ENCODE measurements at places on chromosomes 2 and 18.
A peak's percentile ranks its signal among the peaks of the same experiment; 100 is the strongest.

GRCh38 chr18:68922392-68922791 is 124.5 kb downstream of the CCDC102B start:
- no peak for DNase-seq

- DNase-seq = no peak
Observed at GRCh38 chr18:45370255-45371010, 244.8 kb upstream of the SLC14A2 start.

DNA sequence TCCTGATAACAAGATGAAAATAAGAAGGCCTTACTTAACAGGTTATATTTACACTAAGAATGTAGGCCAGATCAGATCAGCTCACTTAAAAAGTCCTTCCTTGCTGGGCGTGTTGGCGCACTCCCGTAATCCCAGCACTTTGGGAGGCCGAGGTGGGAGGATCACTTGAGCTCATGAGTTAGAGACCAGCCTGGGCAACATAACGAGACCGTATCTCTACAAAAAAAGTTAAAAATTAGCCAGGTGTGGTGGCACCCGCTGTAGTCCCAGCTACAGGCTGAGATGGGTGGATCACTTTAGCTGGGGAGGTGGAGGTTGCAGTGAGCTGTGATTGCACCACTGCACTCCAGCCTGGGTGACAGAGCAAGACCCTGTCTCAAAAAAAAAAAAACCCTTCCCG is 53.2 kb upstream of the SOS1 start:
- no peak for DNase-seq

DNA sequence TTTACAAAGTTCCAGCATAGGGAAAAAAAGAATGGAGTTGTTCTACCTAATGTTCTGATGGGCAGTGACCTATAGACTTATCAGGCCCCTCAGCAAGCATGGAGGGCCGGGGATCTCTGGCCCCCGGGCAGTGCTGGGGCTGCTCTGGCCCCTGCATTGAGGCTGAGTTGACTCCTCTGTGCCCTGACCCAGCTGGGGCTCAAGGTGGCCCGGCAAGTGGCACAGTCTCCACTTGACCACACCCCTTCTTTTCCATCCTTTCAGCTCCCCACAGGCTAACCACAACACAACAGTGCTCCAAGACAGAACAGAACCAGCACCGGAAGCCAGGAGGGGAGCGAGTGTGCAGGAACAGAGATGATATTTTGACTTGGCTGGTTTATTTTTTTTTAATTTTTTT is 19.9 kb downstream of the TOGARAM2 start:
- DNase-seq = no peak

- DNase-seq = no peak
Observed at GRCh38 chr2:96501471-96501874, 3.7 kb downstream of the NEURL3 start.

- peak; percentile 53 for DNase-seq
Observed at GRCh38 chr2:12718015-12718671, 1.4 kb downstream of the TRIB2 start.

DNA sequence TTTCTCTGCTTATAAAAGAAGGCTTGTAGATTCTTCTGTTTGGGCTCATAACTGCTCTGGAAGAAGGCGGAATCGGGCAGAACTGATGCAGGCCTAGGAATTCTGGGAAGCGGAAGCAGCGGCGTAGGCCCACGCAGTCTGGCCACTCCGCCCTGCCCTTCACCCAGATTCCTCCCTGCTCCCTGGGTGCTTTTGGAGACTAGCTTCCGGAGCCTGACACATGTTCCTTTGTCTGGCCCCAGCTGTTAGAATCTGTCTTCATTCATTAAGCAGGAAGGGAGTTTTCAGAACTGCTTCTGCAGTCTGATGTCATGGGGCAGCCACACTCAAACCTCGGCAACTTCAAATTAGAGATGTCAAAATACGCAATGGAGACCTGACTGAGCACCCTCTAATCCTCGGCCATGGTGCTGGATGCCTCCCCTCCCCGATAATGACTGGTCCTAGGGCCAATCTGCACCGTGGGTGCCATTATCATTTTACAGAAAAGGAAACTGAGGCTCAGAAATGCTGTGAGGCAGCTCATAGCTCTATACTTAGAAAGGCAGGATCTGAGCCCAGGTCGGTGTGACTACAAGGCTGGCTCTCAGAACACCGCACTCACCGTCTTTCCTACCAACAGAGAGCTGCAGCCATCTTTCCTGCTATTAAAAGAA is 275.7 kb downstream of the MYCN start:
- no peak for DNase-seq

GRCh38 chr2:210562091-210562490 is 5.7 kb downstream of the CPS1 start:
- DNase-seq = no peak

GRCh38 chr2:137231628-137232027 is 466.3 kb downstream of the THSD7B start:
- no peak for DNase-seq

DNA sequence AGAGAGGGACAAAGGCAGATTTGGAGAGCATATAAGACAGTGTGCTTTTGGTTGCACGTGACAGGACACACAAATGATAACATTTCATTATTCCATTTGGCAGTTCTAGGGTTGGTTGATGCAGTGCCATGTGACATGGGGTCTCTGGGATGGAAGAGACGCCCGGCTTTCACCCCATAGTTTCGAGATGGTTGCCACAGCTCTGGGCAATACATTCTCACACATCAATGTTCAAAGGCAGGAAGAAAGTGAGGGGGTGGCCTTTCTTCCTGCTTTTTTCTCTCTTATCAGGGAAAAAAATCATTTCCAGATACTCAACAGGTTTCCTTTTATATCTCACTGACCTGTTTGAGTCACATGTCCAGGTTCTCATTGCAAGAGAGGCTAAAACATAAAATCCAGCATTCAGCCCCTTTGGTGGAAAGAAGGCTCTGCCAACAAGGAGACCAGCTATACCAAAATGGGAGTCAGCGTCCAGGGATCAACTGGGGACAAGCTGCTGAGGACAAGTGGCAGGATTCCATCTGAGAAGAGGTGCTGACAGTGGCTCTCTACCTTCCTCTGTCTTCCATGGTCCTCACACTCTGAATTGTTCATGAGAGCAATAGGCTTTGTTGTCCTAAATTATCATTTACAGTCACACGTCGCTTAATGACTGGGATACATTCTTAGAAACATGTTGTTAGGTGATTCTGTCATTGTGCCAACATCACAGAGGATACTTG is 29.1 kb upstream of the ANKRD44 start:
- no peak for DNase-seq

DNA sequence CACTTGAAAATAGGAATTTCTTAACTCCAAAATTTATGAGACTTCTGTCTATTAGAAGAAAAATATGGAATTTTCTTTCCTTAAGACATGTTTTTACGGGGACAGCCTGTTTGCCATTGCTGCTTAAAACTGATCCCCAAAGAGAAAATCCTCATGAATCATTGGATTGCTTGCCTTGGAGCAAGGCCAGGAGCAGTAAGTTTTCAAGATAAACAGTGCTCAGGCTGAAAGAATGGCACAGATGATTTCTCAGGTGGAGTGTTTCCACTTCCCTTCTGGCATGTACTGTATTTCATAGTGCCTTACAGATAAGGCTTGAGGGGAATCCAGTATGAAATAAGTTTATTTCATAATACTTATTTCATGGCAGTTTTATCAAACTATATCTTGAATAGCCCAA is 74.3 kb upstream of the MMADHC start:
- DNase-seq = peak; percentile 64

GRCh38 chr2:235854276-235854675 is 313.9 kb downstream of the GBX2 start:
- peak; percentile 25 for DNase-seq

DNA sequence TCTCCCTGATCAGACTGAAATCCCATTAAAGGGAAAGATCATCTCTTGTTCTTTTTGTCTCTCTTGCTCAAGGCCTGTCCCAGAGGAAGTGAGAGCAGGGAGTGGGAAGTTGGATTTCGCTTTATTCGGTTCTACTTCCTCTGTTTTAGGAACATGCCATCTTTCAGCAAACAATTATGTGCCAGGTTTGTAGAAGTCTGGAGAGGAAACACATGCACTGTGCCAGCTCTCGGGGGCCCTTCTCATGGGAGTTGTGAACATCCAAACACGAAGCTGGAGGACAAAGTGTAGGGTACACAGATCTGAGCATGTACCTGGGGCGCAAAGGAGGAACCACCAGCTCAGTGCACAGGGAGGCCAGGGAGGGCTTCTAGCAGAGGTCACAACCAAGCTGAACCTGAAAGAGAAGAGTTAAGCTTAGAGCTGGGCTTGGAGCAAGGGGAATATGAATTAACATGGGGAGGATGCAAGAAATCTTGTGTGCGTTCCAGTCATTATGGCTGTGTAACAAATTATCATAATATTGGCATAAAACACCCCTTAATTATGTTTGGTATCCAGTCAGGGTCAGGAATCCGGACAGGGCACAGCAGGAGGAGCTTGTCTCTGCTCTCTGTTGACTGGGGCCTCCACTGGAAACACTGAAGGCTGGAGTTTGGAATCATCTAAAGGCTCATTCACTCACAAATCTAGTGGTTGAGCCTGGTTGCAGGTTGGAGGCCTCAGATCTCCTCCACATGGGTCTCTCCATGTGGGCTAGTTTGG is 128.6 kb downstream of the ZFP36L2 start:
- no peak for DNase-seq

GRCh38 chr2:240203031-240203787 is 62.8 kb upstream of the OTOS start:
- no peak for DNase-seq

DNA sequence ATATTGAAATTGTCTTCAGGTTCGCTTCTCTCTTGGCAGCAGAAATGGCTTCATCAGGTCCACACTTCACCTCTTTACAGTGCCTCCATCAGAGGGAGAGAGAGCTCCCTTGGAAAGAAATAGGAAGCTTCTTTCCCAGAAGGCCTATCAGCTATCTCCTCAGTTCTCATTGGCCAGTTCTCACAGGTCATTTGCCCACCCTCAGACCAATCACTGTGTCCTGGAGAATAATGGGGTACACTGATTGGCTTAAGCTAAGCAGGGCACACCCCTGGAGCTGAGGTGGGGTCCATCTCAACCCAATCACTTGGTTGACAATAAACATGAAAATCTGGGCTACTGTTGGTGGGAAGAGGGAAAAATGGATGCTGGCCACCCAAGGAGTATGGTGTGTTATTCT is 5.2 kb downstream of the GNLY start:
- DNase-seq = no peak

DNA sequence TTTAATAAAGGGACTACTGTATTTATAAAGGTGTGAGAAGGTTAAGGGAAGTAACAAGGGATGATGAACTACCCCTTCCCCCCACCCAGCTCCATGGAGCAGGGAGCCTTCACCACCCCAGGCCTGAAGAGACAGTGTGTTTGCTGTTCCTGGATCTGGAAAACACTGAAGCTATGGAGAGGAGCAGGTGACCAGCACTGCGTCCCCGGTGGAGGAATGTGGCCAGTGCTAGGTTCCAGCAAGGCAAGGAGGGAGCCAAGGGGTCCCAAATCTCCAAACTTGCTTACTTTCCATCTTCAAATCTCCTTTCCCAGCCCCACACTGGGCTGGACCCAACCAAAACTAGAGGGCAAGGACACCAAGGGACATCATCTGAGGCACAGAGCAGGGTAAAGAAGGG is 128.7 kb upstream of the CD302 start:
- no peak for DNase-seq

DNA sequence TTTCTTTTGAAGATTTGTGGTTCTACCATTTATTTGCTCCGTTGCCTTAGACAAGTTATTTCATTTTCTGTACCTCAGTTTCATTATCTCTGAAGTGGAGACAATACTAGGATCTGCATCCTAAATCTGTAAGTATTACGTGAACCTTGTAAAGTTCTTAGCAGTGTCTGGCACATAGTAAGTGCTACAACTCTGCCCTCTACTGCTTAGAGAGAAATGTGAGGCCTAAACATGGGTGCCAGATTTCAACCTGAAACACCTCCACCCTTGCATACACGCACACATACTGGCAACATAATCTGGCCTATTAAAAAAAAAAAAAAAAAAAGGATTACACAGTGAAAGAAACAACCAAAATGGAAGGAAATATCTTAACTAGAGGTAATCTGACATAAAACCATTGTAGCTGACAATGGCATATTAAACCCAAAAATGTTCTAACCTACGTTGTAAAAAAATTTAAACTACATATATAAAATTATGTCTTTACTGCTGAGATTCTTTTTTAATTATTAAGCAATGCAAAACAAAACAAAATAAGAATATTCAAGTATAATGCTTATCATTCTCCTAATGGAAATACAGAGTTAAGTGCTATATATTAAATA is 132.6 kb downstream of the MAP2 start:
- peak; percentile 52 for DNase-seq

- peak; percentile 57 for DNase-seq
Observed at GRCh38 chr18:26546170-26546874, 2.0 kb downstream of the KCTD1 start.

DNA sequence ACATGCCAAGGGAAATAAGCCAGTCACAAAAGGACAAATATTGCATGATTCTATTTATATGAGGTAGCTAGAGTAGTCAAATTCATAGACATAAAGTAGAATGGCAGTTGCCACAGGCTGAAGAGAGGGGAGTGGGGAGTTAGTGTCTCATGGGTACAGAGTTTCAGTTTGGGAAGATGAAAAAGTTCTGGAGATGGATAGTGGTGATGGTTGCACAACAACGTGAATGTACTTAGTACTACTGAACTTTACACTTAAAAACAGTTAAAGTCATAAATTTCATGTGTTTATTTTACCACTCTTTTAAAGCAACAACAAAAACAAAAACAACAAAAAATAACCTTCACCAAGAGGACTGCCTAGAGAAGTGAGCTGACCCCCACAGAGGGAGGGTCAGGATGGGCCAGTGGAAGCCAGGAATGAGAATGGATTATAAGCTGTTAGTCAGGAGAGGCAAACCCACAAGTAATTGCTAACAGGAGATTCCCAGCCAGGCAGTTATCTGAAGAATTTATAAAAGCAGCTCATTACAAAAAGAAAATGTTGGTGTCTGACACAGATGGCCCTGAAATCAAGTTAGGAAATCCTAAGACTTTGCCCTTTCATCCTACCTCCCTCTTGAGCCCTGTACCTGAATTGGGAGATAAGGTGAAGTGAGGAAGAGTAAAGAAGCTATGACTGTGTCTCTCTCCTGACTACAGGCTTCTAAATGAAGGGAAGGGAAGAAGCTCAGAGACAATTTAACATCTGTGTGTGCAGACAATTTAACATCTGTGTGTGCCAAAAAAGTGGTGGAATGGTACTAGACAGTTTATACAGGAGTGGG is 263.4 kb downstream of the PDE11A start:
- no peak for DNase-seq

DNA sequence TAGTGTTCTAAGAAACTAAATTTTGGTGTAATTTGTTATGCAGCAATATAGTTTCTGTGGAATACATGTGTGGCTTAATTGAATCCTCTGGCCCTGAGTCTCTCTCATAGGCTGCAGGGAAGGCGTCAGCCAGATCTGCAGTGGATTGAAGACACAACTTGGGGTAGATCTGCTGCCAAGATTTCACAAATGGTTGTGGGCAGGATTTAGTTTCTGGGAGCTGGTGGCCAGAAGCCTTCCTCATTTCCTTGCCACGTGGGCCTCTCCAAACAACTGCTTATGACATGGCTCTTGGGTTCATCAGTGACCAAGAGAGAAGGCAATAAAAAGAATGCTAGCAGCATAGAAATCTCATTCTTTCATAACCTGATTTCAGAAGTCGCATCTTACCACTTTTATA is 28.2 kb downstream of the CCDC102B start:
- DNase-seq = no peak

All from M059J (cell line).